ENCODE measurements at places on chromosomes 7 and 10.

DNA sequence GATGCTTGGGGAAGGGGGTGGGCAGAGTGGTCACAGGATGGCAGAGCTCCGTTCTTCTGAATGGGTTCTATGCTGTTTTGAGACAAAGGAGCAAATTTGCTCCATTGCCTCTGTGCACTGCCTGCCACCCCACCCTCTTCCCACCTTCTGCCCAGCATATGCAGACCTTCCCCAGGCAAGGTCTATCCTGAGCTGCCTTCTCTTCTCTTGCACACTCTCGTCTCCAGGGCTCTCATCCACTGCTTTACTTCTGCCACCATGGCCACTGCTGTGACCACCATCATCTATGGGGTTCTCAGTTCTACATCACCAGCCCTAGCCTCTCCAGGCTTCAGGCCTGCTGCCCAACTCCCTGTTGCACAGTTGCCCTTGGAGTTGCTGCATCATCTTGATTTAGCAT lies 230.4 kb downstream of the TMEM178B start:
- DNase-seq = no peak

- DNase-seq = no peak
These were observed 7.1 kb upstream of the MUC3A start for GRCh38 chr7:100942045-100942774.

- no peak for DNase-seq
These were observed 24.4 kb downstream of the C10orf90 start for GRCh38 chr10:126646110-126646509.

DNA sequence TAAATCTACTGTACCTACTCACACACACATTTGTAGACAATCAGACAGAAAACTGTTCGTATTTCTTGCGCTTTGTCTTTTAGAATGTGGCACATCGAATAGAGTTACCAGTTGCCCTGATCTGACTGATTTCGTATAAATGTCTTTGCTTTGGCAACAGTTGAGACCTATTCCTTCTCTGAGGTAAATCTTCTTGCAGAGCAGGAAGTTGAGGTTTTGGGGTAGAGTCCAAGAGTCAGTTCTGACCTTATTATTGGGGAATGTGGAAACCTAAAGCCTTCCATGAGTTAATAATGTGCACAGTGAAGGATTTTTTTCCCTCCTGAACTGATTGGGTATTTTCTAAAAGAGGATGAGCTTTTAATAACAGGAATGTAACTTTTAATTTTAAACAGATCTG lies 135.3 kb downstream of the KIAA1217 start:
- DNase-seq = no peak

DNA sequence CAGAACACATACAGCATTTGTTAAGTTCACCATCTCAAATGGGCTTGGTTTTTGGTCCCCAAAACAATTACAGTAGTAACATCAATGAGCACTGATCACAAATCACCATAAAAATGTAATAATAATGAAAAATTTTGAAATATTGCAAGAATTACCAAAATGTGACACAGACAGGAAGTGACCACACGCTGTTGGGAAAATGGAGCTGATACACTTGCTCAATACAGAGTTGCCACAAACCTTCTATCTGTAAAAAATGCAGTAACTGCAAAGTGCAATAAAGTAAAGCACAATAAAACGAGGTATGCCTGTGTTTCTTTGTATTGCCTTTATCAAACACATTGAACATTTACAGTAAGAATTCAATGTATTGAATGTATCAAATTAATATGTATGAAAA lies 262.7 kb downstream of the CTNNA3 start:
- DNase-seq = no peak

- no peak for DNase-seq
These were observed 3.3 kb downstream of the LUC7L2 start for GRCh38 chr7:139362981-139363380.

GRCh38 chr7:18151422-18151821 lies 123.8 kb upstream of the PRPS1L1 start:
- no peak for DNase-seq

DNA sequence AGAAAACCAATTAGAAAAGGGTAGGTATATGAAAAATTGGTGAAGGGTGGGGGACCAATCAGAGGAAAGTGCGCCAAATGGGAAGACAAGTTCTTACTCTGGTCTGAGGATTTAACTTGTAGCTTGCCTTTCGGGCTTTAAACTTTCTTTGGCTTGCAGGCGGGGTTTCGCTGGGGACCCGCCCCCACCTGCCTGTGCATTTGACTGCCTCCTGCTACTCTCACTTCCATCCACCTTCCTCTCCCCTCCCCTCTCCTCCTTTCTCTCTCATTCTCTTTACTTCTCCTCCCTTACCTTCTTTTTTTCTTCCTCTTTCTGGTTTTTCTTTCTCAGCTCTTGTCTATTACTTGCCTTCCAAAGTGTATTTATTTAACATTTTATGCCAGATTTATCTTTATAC lies 278.8 kb downstream of the DNAJB9 start:
- DNase-seq = no peak

- DNase-seq = no peak
These were observed 31.5 kb downstream of the CREB3L2 start for GRCh38 chr7:137970253-137970975.

- no peak for DNase-seq
These were observed 72.0 kb downstream of the SRPK2 start for GRCh38 chr7:105316578-105317344.

DNA sequence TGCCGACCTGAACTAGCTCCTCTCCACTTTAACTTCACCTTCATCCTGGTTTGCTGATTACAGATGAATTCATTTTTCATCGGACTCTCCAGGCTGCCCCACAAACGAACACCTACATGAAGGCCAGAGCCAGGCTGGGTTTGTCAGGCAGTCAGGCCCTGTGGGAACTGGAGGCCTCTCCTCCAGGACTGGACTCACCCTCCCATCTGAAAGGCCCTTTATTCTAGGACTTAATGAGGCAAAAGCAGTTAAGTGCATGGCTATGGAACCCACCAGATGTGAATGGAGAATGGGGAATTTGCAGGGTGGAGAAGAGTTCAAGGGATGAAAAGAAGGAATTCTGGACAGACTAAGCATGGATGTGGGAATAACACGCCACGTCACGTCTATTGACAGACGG lies 170.8 kb downstream of the ARHGAP12 start:
- DNase-seq = no peak

DNA sequence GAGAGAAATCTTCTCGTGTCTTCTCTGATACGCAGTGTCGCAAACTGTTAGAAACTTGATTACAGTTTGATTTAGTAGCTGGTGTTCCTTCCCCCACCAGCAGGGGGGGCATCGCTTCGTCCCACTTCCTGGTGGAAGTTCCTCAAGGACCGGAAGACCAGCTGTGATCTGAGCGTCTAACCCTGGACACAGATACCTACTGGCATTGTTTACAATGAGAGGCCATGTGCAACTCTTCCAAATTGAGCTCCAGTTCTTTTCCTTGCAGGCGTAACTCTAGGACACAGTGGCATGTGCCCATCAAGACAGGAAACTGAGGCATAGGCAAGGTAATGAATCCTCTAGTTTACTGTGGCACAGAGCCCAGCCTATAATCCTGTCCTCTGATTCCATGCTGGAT lies 219.0 kb downstream of the CCDC3 start:
- no peak for DNase-seq

DNA sequence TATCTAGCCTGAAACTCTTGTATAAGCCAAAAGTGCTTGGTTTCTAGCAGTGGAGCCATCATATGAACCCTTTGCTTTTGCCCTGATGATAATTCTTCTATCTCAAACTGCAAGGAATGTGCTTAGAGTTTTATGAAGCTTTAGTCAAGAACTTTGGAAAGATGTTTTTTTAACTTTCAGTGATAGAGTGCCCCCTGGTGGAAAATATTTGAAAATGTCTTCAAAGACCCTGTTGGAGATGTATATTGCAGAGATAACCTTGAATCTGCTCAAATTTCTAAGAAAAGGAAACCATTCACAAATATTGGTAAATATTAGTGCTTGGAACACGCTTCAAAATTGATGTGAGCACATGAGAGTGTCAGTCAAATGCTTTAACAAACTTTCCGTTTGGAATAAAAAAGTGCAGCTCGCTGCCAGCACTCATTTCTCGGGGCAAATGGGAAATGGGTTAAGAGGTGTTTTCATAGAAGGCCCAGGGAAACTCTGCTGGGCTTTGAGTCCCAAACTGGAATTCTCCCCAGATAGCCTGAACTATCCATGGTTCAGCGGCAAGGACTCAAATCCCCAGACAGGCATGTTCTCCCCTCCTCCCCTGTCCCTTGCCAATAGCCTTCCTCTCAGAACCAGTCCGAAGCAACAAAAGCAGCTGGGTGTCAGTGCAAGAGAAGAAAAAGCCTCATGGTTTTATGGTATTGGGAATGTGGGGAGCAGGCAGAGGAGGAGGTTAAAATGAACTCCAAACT lies 129.3 kb downstream of the MYOF start:
- DNase-seq = peak; percentile 25

DNA sequence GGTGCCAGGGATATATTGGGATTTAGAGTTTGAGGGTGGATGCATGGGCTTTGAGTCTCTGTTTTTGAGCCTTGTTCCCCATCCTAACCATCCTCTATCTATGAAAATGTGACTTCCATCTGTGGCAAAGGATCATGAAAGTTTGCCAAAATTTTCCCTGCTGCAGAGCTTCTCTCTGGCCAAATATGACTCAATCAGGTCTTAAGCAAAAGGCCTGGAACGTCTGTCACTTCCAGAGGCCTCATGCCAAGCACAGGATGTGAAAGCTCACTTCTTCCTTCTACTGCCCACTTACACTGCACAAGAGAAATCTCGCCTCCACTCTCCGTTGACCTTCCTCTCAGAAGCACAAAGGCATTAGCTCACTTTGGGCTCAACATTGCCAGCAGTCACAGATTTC lies 696.9 kb upstream of the NRP1 start:
- DNase-seq = no peak

- DNase-seq = no peak
These were observed 409.4 kb upstream of the FZD8 start for GRCh38 chr10:36051500-36051991.

- no peak for DNase-seq
These were observed 47.2 kb downstream of the GOLGA7B start for GRCh38 chr10:97896756-97897358.

GRCh38 chr7:29375641-29376562 lies 181.3 kb downstream of the CHN2 start:
- DNase-seq = no peak

DNA sequence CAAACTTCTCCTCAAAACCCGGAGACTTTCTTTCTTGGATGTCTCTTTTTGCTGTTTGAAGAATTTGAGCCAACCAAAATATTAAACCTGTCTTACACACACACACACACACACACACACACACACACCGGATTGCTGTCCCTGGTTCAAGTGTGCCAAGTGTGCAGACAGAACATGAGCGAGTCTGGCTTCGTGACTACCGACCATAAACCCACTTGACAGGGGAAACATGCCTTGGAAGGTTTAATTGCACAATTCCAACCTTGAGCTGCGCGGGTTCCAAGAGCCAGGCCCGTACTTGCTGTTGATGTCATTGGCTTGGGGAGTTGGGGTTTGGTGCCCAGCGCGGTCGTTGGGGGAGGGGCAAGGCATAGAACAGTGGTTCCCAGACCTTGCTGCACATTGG lies 1.7 kb downstream of the EGFR start:
- no peak for DNase-seq

GRCh38 chr7:133983685-133984419 lies 143.3 kb upstream of the LRGUK start:
- DNase-seq = no peak

- peak; percentile 32 for DNase-seq
These were observed 7.0 kb downstream of the TMEM243 start for GRCh38 chr7:87212498-87212897.

GRCh38 chr7:154978017-154978416 lies 24.9 kb downstream of the PAXIP1 start:
- no peak for DNase-seq

GRCh38 chr10:95475827-95476468 lies 85.2 kb downstream of the SORBS1 start:
- DNase-seq = no peak

Data from CD4-positive, alpha-beta T cell treated with Interleukin-6 at 100 ng/mL for 8 hours (primary cell).